ENCODE measurements at places on chromosomes 5 and 9.

GRCh38 chr5:14174230-14174636 lies 31.1 kb downstream of the TRIO start:
- no peak for DNase-seq

DNA sequence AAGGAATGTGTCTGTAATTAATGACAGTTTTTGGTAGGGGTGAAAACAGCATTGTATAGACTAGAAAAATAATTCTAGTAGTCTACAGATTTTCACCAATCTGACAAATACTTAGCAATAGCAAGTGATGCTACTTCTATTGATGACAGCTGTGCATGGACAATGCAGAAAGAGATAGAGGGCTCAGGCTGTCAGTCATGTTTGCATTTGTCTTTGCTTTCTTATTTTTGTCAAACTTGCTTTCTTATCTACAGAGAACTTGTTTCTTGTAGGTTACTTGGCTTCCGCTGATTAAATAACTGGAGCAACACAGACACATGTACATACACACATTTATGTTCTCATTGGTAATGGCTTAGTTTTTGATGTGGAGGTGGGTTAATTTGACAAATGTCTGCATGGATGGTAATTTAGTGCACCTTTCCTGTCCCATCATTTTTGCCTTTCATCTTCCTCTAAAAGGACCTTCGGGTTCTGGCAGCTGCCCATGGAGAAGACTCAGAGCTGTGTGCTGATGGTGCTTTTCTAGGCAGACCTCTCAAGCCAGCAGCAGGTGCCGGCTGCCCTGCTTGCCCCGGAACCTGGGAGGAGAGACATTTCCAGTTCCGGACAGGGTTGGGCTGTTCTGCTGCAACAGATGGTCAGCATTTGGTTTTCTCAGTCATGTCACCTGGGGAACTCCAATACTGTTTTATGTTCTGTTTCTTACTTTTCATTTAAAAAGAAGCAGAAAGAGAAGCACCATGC lies 28.8 kb downstream of the CAMK4 start:
- peak; percentile 22 for DNase-seq

DNA sequence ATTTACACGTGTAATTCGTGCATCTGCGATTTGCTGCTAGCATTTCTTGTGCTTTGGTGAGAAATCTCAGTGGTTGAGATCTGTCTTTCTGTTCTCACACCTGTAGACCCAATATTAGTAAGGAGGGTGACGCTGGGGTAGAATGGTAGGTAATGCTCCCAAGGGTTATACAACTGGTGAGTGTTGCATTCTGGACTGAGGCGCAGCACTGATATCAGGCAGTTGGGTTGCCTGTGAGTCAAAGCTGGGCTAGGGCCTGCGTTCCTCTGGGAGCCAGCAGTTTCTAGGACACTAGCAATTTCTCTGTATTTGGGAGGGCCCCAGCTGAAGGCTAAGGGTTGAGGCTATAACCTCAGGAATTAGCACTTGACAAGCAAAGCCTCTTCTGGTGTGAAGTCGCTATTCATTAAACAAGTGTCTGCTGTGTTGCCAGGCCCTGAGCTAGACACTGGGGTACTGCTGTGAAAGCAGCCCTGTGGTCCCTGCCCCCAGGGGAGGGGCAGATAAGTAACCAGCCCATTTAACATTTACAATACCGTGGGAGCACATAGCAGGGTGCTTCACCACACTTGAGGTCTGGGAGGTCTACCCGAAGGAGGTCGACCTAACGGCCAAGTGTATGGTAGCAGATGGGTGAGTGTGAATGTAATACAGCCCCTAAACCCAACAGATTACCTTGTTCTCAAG lies 28.7 kb downstream of the LARP1 start:
- no peak for DNase-seq

DNA sequence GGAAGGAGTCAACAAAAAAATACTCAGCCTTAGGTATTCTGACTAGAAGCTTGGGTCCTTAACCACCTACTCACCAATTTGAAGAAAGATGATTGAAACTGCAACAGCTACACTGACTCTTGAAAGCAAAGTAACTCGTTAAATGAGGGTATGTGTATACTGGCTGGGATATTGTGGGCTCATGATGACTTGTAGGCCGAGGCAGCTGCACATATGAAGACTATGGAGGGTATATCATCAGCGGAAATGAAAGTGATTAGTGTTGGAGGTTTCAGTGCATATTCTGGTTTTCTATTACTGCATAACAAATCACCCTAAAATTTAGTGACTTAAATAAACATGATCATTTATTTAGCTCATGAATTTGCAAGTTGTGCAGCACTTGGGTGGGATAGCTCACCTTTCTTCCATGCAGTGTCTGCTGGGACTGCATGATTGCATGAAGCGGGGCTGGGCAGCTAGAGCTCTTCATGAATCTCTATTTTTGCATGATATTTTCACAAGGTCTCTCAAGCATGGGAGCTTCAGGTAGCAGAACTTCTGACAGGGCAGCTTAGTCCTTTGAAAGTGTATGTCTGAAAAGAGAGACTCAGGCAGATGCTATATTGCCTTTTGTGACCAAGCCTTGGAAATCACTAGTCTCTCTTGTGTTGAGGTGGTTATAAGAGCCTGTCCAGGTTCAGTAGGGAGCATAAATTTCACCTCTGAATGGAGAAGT lies 96.1 kb upstream of the CDKN2B start:
- DNase-seq = no peak
